SJCRH30 (cell line): ENCODE measurements at places on chromosomes 6 and 20. TPM values are rescaled to one million over a fixed set of nuclear protein-coding genes. Genes with fewer than 3 reads are reported as not detected.

DNA sequence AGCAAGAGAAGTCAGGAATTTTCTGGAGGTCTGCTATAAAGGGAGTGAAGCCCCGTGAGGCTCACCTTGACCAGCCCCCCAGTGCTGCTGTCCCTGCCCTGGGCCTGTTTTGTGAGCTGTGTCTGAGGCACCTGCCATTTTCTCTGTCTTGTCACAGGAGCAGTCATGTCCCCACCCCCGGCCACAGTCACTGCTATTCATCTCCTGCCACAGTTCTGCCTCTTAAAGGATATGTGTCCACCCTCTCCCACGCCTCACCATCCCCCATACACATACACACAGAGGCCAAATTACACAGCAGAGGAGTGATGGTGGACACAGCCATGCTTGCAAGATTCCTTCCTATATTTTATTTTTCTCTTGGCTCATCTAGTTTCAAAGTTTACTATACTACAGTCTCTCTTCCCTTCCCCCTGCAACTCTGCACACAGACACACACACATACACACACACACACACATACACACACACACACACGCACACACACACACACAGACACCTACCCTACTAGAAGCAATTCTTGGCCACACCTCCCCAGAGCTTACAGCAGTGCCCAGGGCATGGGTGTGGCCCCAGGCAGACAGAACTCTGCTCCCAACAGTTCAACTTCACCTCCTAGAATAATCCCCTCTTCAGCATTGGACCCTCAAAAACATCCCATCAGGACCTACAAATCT is 68.7 kb upstream of the TAB2 start:
- DNase-seq: no peak

DNA sequence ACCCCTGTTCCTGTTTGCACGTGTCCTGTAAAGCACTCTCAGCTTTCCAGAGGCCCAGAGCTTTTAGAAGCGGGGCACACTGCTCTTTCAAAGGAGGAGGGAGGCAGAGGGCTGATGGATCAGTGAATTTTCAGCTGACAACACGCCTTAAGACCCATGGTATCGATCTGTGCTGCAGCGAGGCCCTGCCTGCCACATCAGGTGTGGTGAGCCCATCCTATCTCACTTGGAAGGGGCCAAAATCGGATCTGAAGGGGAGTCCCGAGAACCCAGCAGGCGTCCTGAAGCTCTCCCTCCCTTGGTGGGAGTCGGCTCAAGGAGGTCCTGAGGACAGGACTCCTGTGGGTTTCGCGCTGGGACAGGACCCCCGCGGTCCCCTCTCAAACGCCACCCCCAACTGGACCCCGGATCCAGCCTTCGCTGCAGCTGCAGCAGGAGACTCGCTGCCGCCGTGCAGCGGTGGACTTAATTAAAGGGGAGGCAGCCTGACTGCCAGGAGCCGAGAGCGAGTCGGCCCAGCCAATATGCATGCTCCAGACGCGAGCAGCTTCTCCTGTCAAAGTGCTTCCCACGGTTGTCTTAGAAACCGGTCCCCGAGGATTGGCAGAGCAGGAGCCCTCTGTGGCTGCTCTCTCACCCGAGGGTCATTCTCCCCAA is 580.0 kb upstream of the ZNF337 start:
- no peak for DNase-seq

Gene LRRC73
- 0.14 TPM in 1 of 2 replicates, not detected in the other for total RNA-seq

Gene GNAS
- total RNA-seq: 2,094 and 2,122 TPM in 2 replicates

Gene RANBP9
- 20.1 and 22.7 TPM in 2 replicates for total RNA-seq

DNA sequence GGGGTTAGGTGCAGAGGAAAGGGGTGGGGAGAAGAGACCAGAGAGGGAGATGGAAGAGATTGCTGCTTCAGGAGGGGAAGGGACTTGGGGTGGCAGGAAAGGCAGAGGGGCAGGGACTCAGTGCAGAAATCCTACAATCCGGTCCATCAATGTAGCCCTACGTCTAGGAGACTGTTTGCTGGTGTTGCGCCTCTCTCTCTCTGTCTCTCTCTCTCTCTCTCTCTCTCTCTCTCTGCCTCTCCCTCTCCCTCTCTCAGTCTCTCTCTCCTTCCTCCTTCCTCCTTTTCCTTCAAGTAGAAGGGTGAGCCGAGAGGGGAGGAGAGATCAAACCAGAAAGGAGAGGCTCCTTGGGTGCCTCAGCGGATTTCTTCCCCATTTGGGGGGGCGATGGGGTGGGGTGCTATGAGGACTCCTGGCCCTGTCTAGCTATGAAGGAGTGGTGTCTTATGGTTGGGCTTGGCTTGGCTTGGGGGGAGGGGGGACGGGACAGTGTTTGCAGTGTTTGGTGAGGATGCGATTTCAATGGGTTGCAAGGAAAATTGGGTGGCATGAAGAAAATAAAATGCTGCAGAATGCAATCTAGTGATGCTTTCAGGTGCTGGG is 181.2 kb downstream of the TBXT start:
- DNase-seq: no peak

DNA sequence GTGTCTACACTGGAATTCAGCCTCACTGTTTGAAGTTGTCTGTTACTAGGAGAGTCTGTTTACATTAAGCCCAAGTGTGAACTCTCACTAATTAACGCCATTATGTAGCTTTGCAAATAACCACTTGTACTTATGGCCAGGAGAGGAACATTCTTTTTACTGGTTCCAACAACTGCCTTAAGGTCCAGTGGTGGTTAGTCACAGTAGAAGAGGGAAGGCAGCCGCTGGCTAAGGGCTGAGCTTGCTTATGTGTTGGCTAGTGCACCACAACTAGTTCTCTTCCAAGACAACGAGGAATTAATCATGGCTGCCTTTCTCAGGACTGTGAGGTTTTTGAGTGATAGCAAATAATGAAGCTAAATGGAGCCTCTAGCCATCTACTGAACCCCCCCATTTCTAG is 14.9 kb upstream of the SLC22A23 start:
- DNase-seq: no peak

Gene AGPAT4
- total RNA-seq: 13.2 and 16.7 TPM in 2 replicates

- DNase-seq: no peak
Measured at GRCh38 chr6:141244366-141244765, 888.4 kb upstream of the GJE1 start.

Gene CST4
- not detected in 2 replicates for total RNA-seq

DNA sequence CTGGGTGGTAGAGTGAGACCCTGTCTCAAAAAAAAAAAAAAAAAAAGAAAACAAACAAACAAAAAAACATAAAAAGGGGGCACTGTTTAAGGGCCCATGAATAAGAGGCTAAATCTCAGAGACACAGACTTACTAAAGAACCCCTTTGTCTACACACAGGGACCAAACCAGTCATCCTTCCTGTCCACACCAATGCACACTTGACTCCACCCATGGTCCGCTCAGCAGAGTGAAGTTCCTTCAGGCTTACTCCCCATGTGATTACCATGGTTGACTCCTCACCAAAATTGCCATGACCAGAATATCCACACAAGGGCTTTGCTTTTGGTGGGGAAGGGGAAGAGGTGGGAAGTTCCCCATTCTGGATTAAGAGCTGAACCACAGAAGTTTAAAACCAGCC is 19.4 kb upstream of the REPS1 start:
- no peak for DNase-seq

DNA sequence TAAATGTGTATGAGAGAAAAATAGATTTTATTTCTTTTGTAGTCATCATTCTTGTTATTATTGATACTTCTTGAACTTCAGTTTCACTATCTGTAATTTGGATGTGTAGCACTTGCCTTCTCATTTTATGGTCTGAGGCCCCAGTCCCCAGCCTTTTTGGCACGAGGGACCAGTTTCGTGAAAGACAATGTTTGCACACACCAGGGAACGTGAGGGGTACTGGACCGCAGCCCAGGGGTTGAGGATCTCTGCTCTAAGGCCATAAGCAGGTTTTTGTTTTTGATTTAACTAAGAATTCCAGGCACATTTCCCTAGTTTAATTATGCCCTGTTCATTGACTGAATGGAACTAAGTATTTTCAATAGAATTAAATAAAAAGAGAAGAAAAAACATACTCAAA is 261.5 kb downstream of the BMP2 start:
- no peak for DNase-seq

GRCh38 chr6:80477591-80477990 is 371.1 kb downstream of the BCKDHB start:
- no peak for DNase-seq

GRCh38 chr6:107318100-107318736 is 141.1 kb downstream of the PDSS2 start:
- DNase-seq: peak; percentile 83
